ENCODE measurements at places on chromosomes 12 and 14. TPM values are rescaled to one million over a fixed set of nuclear protein-coding genes. Genes with fewer than 3 reads are reported as not detected.

Gene MAP4K5
- total RNA-seq, result 52.6 TPM

Gene FAM186B
- total RNA-seq, result 0.55 TPM

Gene CLMN
- total RNA-seq, result 47.4 TPM

Gene ITGA5
- total RNA-seq, result 125 TPM

Gene MMP19
- 774 TPM for total RNA-seq

Gene SRRM4
- not detected for total RNA-seq

Gene BHLHE41
- 21.0 TPM for total RNA-seq

Gene MYG1
- 41.4 TPM for total RNA-seq

Gene PRB2
- not detected for total RNA-seq

Gene FIGNL2
- total RNA-seq, result 1.3 TPM

Gene TSPAN19
- total RNA-seq, result not detected

Gene HOXC6
- 0.74 TPM for total RNA-seq

Gene KRT82
- not detected for total RNA-seq

Gene SERPINA1
- 41.6 TPM for total RNA-seq

Gene HOXC5
- 0.55 TPM for total RNA-seq

Gene RFX4
- 0.13 TPM for total RNA-seq

Gene GPR135
- 7.5 TPM for total RNA-seq

Gene ERP27
- total RNA-seq, result 0.87 TPM

Gene ANKS1B
- total RNA-seq, result 5.3 TPM

Gene LRIG3
- total RNA-seq, result 17.6 TPM

Gene INHBC
- total RNA-seq, result not detected

Gene OR6C2
- total RNA-seq, result not detected

Gene PNP
- 69.1 TPM for total RNA-seq

Gene FAM234B
- total RNA-seq, result 8.0 TPM

Gene RPL10L
- not detected for total RNA-seq

Gene FNTB
- total RNA-seq, result 16.1 TPM

Gene MEG3
- total RNA-seq, result 82.2 TPM

Gene PTPN21
- total RNA-seq, result 27.7 TPM

Gene FGF23
- not detected for total RNA-seq

Gene TAS2R42
- not detected for total RNA-seq

Gene PKP2
- 1.00 TPM for total RNA-seq

Gene DCN
- total RNA-seq, result 1,241 TPM

Gene CLEC7A
- 27.7 TPM for total RNA-seq

Gene MARK3
- 78.3 TPM for total RNA-seq

Gene ESR2
- total RNA-seq, result 0.32 TPM

Gene TSPAN9
- total RNA-seq, result 36.9 TPM
